ENCODE measurements at places on chromosomes 7 and 10. TPM values are rescaled to one million over a fixed set of nuclear protein-coding genes. Genes with fewer than 3 reads are reported as not detected.

GRCh38 chr10:97831259-97831658 lies 18.4 kb upstream of the GOLGA7B start:
- H3K27ac ChIP-seq, result no peak overlapping the region
- H3K4me3 ChIP-seq, result no peak overlapping the region
- H3K27me3 ChIP-seq, result peaks cover 9% of the 10 kb centered on the region
- no peaks in the 10 kb centered on the region for H3K36me3 ChIP-seq
- H3K4me1 ChIP-seq, result peaks cover 4% of the 10 kb centered on the region

- H3K36me3 ChIP-seq, result no peaks in the 10 kb centered on the region
- no peak overlapping the region for H3K4me3 ChIP-seq
- no peaks in the 10 kb centered on the region for H3K27me3 ChIP-seq
- DNase-seq, result no peak
- H3K27ac ChIP-seq, result no peak overlapping the region
Observed at GRCh38 chr10:118115701-118116100, 69.0 kb upstream of the RAB11FIP2 start.

DNA sequence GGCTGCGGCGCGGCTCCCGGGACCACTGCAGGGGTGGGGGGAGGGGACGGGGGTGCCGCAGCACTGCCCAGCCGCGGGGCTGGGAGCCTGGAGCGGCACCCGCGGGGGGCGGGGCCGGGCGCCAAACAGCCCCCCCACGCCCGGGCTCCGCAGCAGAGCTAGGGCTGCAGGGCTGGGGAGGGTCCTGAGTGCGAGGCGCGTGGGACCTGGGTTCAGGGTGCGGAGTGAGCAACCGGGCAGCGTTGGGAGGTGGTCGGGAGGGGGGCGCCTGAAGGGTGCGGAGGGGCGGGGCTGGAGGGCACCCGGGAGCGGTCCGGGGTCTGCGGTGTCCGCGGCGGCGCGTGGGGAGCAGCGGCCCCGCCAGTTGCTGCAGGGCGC lies 528 bp downstream of the CAMK2G start:
- H3K36me3 ChIP-seq, result peaks cover 6% of the 10 kb centered on the region
- DNase-seq, result no peak
- no peak overlapping the region for H3K4me3 ChIP-seq
- H3K4me1 ChIP-seq, result peaks cover 4% of the 10 kb centered on the region
- no peaks in the 10 kb centered on the region for H3K27me3 ChIP-seq
- no peak overlapping the region for H3K27ac ChIP-seq

DNA sequence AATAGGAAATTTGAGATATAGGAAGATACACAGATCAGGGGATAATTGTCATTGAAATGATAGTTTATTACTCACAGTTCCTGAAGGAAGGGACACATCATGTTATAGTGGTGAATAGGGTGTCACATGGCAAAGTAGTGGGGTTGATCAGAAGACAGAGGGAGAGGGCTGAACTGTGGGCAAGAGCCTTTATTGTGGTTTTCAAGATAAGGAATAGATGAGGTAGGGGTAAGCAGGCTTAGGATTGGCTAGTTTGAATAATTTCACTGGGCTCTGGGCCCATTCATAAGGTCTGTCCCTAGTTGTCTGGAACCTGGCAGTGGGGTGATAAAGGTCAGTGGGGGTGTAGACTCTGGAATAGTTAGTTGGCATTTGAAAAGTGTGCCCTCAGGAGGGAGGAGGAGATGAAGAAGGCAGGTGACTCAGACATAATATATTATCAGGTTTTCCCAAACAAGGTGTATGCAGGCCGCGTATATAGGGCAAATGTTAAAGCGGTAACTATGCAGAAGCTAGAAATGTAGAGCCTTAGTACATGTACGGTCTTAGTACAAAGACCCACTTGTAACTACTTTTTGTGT lies 18.5 kb downstream of the FGL2 start:
- no peak for DNase-seq
- H3K4me3 ChIP-seq, result no peak overlapping the region
- H3K4me1 ChIP-seq, result no peaks in the 10 kb centered on the region
- no peaks in the 10 kb centered on the region for H3K27me3 ChIP-seq
- no peak overlapping the region for H3K27ac ChIP-seq

DNA sequence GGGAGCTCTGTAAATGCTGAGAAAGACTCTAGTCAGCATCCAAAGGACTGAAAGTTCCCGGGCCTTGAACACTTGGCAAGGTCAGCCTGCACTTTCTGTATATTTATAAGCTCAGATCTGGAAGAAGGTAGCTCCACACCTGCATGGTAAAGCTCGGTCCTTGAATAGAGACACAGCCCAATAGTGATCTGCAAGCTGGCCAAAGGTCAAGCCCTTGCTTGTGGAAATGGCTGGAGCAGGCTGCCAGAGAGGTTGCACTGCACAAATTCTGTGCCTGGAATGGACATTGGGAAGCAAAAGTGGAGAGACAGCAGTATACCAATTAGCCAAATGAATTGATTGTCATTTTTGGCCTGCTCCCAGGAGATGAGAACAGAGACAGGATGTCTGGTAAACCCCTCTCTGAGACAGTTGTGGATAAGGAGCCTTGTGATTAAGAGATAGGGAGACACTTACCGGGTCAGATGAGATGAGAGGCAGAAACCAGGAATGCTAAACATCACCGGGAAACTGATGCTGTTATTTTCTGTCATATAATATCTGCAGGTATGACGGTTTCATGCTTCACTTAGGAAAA lies 8.0 kb upstream of the FRA10AC1 start:
- H3K27ac ChIP-seq, result no peak overlapping the region
- DNase-seq, result no peak
- H3K4me1 ChIP-seq, result no peaks in the 10 kb centered on the region
- no peaks in the 10 kb centered on the region for H3K27me3 ChIP-seq
- no peaks in the 10 kb centered on the region for H3K36me3 ChIP-seq

- no peaks in the 10 kb centered on the region for H3K36me3 ChIP-seq
- peak; percentile 82 for DNase-seq
- peaks cover 13% of the 10 kb centered on the region for H3K4me1 ChIP-seq
- no peak overlapping the region for H3K4me3 ChIP-seq
Observed at GRCh38 chr7:130393101-130393561, 12.8 kb downstream of the CPA1 start.

- no peaks in the 10 kb centered on the region for H3K36me3 ChIP-seq
- no peak overlapping the region for H3K4me3 ChIP-seq
- H3K27me3 ChIP-seq, result no peaks in the 10 kb centered on the region
- no peak overlapping the region for H3K27ac ChIP-seq
Observed at GRCh38 chr7:132509643-132510042, 66.6 kb downstream of the PLXNA4 start.

- H3K4me3 ChIP-seq, result no peak overlapping the region
- peaks cover 18% of the 10 kb centered on the region for H3K4me1 ChIP-seq
- H3K36me3 ChIP-seq, result no peaks in the 10 kb centered on the region
Observed at GRCh38 chr7:41873741-41874140, 170.9 kb upstream of the INHBA start.

- no peak for DNase-seq
- H3K27me3 ChIP-seq, result peaks cover 3% of the 10 kb centered on the region
- H3K4me1 ChIP-seq, result peaks cover 36% of the 10 kb centered on the region
- no peaks in the 10 kb centered on the region for H3K36me3 ChIP-seq
Observed at GRCh38 chr10:123998197-123999141, 94.9 kb downstream of the CHST15 start.

GRCh38 chr7:153584132-153584531 lies 468.1 kb upstream of the DPP6 start:
- H3K27ac ChIP-seq, result no peak overlapping the region
- no peaks in the 10 kb centered on the region for H3K36me3 ChIP-seq
- H3K4me3 ChIP-seq, result no peak overlapping the region
- no peak for DNase-seq
- no peaks in the 10 kb centered on the region for H3K27me3 ChIP-seq
- H3K4me1 ChIP-seq, result no peaks in the 10 kb centered on the region

GRCh38 chr7:28466341-28466740 lies 54.0 kb downstream of the CREB5 start:
- no peak overlapping the region for H3K27ac ChIP-seq
- H3K4me1 ChIP-seq, result no peaks in the 10 kb centered on the region
- DNase-seq, result no peak
- no peaks in the 10 kb centered on the region for H3K36me3 ChIP-seq

Gene HABP2
- total RNA-seq, result not detected

Gene SLC18A2
- total RNA-seq, result not detected

Gene WIPF3
- total RNA-seq, result 1.0 TPM

Gene FKBP6
- not detected for total RNA-seq

Gene ZNRF2
- total RNA-seq, result 9.2 TPM

Gene AKR1C4
- total RNA-seq, result not detected

Gene STEAP2
- total RNA-seq, result 2.3 TPM

All from astrocyte (in vitro differentiated cells and primary cell).